Stimulated activated CD4-positive, alpha-beta T cell treated with anti-CD3 and anti-CD28 coated beads, Interleukin-2, amount 100 ng/mL, for 4 hours (primary cell): ENCODE measurements at places on chromosomes 12 and 14.

GRCh38 chr12:9707356-9707755 lies 25.5 kb downstream of the CLECL1 start:
- no peak for DNase-seq

DNA sequence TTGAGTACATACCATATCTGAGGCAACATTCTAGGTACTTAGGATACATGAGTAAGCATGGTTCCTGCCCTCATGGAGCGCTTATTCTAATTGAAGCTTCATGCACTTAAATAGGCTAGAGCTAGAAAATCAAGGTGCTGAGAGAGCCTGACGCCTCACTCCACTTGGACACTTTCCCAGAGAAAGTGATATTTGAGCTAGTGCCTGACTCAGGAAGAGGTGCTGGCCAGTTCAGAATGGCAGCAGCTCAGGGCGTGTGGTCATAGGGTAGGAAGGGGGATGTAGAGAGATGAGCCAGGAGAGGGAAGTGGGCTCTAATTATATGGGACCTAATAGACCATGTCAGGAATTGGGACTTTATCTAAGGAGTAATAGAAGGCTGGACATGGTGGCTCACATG lies 33.3 kb downstream of the TULP3 start:
- DNase-seq, result no peak

- DNase-seq, result no peak
Observed at GRCh38 chr12:100539202-100539601, 34.3 kb upstream of the GAS2L3 start.

GRCh38 chr14:59131938-59132795 lies 56.3 kb upstream of the DAAM1 start:
- DNase-seq, result no peak

- no peak for DNase-seq
Observed at GRCh38 chr12:7137908-7138307, 7.7 kb downstream of the CLSTN3 start.

DNA sequence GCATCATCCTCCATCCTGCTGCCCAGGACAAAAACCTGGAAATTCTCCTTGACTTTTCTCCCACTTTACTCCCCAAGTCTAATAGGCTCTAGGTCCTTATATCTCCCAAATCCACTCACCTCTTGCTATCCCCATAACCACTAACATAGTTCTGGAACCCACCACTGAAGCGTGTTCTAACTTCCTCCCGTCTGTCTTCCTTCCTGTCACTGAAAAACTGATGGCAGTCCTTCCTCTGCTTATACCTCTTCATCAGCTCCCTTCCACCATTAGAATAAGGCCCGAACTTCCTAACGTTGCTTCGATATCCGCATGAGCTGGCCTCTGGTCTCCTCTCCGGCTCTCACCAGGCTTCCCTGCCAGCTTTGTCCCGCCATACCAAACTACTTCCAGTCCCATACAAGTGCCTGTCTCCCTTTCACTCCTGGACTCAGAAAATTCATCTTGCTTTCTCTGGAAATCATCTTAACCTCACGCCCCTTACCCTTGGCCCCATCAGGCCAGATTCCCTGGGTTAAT lies 63.0 kb upstream of the BCL2L14 start:
- DNase-seq, result no peak

GRCh38 chr12:6883683-6884082 lies 10.6 kb upstream of the SPSB2 start:
- DNase-seq, result no peak

- no peak for DNase-seq
Observed at GRCh38 chr12:53336181-53336681, at the start of gene SP7. Gene SP7 (minus strand): TSS chr12:53336354. CDS start chr12:53335646, 708 bp downstream.

- no peak for DNase-seq
Observed at GRCh38 chr14:92280554-92281262, 42.3 kb upstream of the SLC24A4 start.

DNA sequence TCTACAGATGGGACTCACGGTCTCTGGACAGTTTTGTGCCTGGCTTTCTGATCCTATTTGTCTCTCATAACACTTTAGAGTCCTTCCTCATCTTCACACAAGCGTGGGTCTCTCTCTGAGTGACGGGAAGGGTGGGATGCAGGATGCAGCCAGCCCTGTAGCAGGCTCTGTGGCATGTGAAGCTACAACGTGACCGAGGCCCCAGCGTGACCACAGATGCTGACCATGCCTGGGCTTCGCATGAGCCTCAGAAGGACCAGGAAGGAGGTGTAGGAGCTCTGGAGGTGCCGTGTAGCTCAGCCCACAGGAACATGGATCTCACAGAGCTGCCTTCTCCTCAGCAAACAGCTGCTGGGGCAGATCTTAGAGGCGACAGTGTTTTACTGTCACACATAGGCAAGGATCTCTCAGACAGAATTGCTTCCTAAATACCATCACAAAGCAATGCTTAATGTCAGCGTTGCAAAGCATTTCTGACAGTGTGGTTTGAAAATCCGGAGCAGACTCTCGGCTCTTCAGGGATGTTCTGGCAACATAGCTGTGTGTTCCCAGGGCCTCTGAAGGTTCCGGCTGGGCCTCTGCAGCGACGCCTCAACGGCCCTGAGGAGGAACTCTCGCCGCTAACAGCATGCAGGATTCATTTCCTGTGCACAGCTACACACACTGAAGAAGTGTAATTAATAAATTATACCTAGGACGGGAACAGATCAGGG lies 21.9 kb downstream of the ANKLE2 start:
- DNase-seq, result no peak

DNA sequence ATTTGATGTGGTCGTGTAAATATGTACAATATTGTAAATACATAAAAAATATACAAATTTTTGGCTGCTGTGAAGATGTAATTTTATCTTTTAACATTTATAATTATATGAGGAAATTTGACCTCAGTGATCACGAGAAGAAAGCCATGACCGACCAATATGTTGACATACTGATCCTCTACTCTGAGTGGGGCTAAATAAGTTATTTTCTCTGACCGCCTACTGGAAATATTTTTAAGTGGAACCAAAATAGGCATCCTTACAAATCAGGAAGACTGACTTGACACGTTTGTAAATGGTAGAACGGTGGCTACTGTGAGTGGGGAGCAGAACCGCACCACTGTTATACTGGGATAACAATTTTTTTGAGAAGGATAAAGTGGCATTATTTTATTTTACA lies 49.6 kb downstream of the TBK1 start:
- DNase-seq, result no peak

- DNase-seq, result no peak
Observed at GRCh38 chr12:115946867-115947695, 330.4 kb downstream of the MED13L start.

DNA sequence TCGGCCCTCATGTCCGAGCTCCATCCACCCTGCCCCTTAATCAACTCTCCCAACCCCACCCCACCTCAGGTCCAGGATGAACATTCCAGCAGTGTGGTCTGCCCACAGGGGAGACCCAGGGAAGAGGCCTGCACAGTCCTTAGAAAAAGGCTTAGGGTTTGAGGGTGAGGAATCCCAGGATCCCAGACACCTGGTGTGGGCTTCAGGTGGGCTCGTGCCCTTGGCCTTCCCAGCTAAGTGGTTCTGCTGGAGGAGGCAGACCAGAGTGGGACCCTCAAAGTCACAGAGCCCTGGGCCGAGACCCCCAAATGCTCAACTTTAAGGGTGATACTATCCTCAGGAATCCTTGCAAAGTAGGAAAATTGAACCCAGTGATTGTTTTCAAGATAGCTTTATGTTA lies 25.4 kb upstream of the PPP2R5C start:
- DNase-seq, result no peak

GRCh38 chr14:31045501-31046080 lies 19.4 kb upstream of the STRN3 start:
- no peak for DNase-seq

- no peak for DNase-seq
Observed at GRCh38 chr12:104742551-104743201, 215.4 kb downstream of the SLC41A2 start.

DNA sequence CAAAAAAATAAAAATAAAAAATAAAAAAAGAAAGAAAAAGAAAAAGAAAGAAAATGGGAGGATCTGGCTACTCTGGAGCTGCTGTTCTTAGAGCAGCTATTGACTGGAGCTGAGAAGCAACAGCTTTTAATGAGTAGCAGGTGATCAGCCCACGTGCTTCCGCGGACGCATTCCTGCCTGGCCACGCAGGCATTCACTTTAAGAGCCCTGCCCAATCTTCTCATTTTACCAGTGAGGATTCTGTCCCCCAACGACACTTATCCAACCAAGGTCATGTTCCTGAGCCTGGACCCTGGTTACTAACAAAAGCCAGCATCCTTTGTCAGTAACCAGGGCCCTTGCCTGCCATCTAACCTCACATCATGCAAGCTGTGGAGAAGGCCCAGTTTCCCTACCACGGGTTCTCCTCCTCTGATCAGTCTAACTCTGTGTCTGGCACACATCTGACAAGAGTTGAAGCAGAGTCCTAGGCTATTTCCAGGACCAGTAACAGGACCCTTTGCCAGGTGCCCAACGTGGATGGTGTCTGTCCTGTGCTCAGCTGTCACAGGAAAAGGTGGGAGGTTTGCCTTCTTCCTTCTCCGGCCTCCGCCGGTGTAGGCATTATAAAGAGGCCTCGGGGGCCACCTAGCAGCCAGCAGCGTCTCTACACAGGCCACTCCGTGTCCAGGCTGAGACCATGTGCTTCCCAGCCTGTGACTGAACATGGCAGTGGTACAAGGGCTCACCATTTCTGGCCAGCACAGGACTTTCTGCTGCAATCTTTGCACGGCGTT lies 60.9 kb upstream of the GPATCH2L start:
- DNase-seq, result no peak

DNA sequence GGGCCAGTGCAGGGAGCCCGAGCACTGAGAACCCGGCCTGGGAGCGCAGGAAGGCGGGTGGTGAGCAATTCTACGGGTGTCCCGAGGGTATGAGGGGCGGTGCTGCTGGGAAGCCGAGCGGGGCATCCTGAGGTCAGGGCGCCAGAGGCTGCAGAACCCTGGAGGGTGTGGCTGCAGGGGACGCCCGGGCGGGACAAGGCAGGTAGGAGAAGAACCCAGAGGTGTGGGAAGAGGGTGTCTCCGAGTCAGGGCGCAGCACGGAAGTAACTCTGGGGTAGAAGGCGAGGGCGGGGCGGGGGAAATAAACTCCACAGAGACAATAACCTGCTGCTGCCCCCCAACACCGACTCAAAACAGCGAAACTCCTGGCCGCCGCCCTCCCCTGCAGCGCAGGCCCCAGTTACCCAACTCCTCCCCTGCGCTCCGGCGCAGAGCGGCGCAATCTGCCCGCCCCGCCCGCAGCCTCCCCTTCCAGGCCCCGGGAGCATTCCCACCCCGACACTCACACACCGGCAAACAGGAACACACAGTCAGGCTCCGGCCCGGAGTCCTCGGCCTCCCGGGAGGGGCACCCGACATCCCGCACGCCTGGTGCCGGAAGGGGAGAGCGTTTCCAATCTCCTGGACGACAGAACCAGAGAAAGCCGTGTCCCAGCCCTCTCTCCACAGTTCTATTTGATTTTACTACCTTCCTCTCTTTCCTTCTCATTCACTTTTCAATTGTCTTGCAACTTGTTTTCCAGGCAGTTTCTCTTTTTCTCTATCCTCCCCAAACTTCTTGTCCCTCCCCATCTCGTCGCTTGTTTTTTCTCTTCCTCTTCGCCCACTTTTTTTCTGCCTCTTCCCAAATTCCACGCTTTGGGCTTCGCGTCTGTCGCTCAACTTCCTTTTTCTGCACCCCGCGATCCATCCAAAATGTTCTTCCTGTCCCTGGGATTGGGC lies 2.4 kb downstream of the HRK start:
- DNase-seq, result no peak

DNA sequence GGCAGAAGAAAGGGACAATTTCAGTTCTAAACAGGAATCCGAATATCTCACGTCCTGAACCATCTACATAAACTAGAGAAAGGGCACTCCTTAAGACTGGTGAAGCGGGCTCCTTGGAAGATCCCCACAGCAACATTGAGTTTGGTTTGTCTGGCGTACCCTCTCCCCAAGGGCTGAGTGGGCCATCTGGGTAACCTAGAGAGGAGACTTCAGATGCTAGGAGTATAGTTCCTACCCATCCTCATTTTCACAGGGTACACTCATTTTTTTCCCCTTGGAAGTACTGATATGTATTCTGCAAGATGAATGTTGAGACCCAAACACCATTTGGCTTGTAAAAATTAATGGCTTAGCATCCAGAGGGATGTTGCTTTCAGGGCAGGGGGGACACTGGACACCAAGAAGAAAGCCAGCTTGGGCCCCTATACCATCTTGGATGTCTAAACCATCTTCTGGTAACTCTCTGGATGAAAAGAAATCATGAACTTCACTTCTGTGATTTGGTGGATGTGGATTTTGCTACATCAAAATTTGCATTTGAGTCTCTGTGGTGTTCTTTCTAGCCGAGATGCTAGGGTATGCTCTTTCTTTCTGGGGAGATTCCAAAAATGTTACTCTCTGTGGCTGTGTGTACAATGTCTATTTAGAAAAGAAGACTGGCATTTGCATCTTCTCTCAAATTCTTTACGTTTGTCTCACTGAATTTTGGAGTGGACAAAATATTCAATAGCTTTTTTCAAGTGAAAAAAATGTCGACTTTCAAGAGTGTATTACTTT lies 97.7 kb downstream of the ETV6 start:
- DNase-seq, result no peak

GRCh38 chr14:79680087-79680486 lies 531.2 kb downstream of the DIO2 start:
- no peak for DNase-seq

DNA sequence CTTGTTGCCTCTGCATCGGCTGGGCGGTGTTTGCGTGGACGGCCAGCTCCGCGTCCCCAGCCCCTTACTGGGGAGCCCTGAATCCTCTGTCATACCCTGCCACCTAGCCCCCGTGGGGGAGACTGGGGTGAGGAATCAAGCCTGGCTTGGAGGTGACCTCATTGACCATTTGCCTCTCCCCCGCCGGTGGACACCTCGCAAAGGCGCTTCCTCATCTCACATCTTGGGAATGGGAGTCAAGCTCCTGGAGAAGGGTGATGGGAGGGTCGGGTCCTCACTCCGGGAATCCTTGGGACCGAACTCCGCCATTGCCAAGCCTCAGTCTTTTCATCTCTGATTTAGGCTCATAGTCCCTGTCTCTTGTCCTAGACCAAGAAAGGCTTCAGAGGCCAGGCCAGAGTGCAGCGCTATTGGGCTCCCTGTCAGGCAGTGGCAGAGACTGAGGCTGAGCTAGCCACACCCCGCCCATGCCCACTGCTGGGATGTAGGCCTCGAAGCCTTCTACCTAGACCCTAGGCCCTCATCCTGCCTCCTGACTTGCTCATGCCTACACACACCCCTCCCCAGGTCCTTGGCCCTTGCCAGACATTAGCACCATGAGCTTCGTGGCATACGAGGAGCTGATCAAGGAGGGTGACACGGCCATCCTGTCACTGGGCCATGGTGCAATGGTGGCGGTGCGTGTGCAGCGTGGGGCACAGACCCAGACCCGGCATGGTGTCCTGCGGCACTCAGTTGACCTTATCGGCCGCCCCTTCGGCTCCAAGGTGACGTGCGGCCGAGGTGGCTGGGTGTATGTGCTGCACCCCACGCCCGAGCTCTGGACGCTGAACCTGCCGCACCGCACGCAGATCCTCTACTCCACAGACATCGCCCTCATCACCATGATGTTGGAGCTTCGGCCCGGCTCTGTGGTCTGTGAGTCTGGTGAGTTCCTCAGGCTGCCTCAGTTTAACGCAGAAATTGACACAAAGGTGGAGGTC lies 678 bp downstream of the TRMT61A start:
- DNase-seq, result no peak
